Stimulated activated CD4-positive, alpha-beta T cell treated with anti-CD3 and anti-CD28 coated beads, Interleukin-12 subunit alpha, Interleukin-12 subunit beta, amount 100 ng/mL, for 24 hours (primary cell): ENCODE measurements at places on chromosomes 13 and 19.

DNA sequence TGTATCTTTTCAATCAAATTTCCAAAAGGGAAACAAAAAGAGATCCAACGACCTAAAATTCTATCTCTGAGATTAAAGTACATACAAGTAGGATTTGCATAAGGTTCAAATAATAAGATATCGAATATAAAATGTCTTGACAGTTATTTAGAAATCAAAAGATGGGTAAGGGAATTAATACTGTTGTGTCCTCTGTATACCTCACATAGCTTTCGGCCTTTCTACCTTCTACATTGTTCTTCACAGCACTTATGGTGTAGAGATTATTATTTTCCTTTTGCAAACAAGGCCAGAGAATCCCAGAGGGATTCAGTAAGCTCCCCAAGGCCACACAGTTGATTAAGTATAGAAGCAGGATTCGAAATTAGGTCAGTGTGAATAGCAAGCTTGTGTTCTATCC lies 403.6 kb downstream of the SPRY2 start:
- DNase-seq: no peak

DNA sequence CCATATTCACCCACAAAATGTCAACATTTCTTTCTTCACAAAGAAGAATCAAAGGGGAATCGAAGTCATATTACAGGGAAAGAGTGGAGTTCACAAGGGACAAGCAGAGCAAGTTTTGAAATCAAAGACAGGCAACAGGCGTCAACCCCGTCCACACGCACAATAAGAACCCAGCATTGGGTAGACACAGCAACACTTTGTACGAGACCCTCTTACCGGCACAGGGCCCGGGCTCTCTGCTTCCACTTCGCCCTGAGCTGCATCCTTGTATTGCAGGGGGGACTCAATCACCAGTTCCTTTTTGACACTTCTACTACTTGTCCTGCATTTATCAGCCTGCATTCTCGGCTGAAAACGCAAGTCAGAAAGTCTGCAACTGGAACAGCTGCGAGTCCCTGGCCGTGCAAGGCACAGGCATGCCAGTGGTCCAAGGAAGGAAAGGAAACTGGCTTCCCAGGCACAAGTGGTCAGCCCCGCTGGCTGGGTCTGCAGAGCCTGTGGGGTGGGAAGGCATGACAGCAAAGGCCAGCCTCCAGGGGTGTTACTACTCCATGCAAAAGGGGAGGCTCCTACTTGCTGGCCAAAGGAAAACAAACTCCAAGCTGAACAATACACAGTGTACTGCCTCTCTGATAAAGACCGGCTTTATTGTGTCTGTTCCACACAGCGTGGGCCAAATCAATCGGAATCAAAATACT lies at the start of gene DOCK9:
TSS of gene DOCK9 (minus strand) at position 497 of the 698 bp plus-strand sequence. CDS start at position 342, 155 bp downstream.
- DNase-seq: no peak

DNA sequence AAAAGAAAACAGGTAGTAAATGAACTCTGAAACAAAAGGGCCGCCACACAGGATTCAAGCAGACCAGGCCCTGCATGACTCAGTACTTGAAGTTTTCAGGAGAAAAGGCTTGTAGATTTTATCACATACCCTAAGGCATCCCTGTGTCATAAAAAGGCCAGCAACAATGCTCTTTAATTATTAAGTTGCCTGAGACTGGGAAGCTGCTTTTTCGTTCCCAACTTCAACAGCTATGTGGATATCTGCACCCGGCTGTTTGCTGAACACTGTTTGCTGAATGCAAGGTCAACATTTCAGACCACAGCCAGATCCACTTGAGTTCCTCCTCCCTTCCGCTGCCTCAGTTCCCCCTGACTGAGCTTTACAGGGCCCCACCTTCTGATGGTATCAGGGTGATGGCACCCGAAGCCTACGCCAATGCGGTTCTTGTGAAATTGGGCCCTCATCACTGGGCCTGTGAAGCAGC lies 6.1 kb upstream of the ECH1 start:
- DNase-seq: no peak

DNA sequence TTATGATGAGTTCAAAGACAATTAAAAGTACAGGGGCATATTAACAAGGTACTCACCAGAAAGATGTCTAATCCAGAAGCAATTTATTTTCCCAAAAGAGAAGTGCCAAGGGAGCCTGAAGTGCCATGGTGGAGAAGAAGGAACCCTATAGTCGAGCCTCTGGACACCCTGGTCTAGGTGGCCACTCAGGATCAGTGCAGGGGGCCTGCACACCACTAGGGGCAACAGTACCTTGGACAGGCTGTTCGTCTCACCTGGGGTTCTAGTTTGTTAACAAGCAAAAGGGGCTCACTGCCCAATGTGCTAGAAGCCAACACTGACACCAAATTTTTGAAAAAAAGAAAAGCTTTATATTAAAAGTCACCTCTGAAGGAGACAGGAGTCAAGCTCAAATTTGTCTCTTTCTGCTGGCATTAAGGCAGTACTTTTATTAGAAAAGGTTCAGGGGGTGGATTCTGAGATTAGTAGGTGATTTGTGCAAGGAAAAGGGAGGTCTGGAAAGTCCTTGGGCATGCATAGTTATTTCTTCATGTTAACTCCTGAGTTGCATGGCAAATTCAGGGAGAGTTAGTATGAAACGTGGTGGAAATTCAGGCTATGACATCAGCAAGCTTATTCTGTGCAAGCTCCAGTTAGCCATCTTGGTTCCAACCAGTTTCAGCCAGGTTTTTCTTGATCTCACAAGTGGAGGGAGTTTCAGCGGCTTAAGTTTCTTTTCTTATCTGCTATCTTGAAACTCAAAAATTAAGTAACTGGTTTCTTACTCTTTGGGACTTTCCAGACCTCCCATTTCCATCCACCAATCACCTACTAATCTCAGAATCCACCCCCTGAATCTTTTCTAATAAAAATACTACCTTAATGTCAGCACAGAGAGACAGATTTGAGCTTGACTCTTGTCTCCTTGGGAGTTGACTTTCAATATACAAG lies 884 bp upstream of the CBY2 start:
- DNase-seq: no peak

DNA sequence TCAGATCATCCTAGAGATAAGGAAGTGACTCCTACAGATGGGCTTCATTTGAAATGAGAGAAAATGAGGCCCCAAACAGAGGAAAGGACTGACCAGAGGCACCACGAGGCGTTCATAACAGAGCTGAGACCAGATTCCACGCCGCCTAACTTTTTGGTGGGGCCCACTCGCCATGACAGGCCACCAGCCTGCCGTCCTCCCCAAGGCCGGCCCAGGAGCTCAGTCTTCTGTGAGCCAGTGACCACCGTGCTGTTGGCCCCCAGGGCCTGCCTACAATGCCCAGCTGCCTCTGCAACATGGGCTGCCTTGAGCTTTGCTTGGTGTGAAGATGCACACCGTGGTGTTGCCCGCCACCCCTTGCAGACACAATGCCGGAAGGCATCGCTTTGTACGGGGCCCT lies 40.5 kb downstream of the TSHZ3 start:
- no peak for DNase-seq

DNA sequence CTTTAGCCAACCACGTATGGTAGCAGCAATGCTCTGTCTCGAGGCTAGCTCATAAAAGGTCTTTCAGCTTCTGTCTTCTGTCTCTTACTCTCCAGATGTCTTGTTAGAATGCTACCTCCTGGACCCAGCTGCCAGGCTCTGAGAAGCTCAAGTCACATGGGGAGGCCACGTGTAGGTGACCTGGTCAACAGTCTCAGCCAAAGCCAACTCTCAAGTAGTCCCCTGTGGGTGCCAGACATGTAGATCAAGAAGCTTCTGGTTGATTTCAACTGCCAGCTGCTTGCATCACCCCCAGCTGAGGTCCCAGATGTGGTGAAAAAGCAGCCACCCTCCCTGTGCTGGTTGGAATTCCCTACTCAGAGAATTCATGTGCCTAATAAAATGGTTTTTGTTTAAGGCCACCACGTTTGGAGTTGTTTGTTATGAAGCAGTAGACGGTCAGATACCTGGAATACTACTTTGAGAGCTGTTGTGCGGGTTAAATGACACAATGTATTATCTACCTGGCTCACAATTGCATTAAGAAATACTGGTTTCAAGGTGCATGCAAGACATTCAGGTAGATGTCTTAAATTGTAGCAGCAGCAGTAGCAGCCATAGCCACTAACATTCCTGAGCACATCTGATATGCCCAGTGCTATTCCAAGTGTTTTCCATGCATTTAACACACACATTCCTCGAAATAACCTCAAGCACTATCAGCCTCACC lies 131.0 kb upstream of the RFC3 start:
- no peak for DNase-seq
